Colonic mucosa (tissue), 4 donors: ENCODE measurements at places on chromosomes 16 and 17. TPM values are rescaled to one million over a fixed set of nuclear protein-coding genes. Genes with fewer than 3 reads are reported as not detected.

The KRTAP4-3 gene
- not detected for total RNA-seq

GRCh38 chr16:85611444-85612190 is 1.5 kb upstream of the GSE1 start:
- no peaks in the 10 kb centered on the region for H3K27me3 ChIP-seq
- peak overlapping the region; percentile 77 for H3K4me3 ChIP-seq
- peak; percentile 81 for DNase-seq
- no peaks in the 10 kb centered on the region for H3K36me3 ChIP-seq
- peak overlapping the region; percentile 94 for H3K27ac ChIP-seq

- no peaks in the 10 kb centered on the region for H3K27me3 ChIP-seq
- H3K36me3 ChIP-seq, result no peaks in the 10 kb centered on the region
- H3K27ac ChIP-seq, result no peak overlapping the region
- no peak overlapping the region for H3K4me3 ChIP-seq
- DNase-seq, result no peak
- H3K4me1 ChIP-seq, result no peaks in the 10 kb centered on the region
Measured at GRCh38 chr17:49631496-49631895, 46.4 kb downstream of the SPOP start.

DNA sequence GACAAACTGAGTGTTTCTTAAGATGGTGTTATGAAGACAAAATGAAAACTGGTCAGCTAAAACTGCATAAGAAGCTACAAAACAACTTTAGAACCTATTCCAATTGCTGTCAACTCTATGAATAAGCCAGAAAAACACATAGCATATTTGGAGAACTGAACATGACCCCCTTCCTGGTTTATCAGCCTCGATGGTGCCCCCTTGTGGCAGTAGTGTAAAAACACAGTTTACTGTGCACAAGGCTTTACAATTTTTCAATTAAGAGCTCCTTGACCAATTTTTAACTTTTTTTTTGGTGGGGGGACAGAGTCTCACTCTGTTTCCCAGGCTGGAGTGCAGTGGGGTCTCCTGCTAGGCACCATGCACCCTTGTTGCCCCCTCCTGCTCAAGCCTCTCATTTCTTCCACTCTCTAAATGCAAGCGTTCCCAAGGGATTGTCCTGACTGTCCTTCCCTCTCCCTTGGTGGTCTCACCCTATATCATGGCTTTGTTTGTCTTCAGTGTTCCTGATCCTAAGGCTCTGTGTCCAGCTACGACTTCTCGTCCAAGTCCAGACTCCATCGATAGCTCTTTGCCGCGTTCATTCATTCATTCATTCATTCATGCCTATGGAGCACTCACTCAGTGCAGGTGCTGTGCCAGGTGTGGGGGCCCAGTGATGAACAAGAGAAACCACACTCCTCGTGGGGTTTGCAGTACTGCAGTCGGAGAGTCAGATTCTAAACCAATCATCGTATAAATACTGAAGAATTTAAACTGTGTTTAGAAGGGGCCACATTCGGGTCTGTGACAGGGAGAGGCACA is 7.5 kb downstream of the EIF1 start:
- H3K4me3 ChIP-seq, result no peak overlapping the region
- peak; percentile 74 for DNase-seq
- H3K27me3 ChIP-seq, result no peaks in the 10 kb centered on the region
- no peaks in the 10 kb centered on the region for H3K4me1 ChIP-seq

The IL32 gene
- 256 TPM for total RNA-seq

DNA sequence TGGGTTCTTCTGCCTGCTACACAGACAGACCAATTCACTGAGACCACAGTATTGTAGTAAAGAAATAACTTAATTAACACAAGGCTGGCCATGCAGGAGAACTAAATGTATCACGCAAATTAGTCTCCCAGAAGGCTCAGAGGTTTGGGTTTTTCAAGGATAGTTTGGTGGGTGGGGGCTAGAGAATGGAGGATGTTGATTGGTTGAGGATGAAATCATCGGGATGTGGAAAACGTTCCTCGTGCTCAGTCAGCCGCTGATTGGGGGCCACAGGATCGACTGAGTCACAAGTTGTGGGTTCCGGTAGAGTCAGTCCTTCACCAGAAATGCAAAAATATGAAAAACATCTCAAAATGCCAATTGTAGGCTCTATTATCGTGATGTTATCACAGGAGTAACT is 18.7 kb downstream of the RHOT1 start:
- no peaks in the 10 kb centered on the region for H3K4me1 ChIP-seq
- no peak overlapping the region for H3K27ac ChIP-seq
- H3K36me3 ChIP-seq, result no peaks in the 10 kb centered on the region
- H3K4me3 ChIP-seq, result no peak overlapping the region

The RPA1 gene
- total RNA-seq, result 63.4 TPM

The C16orf54 gene
- 1.7 TPM for total RNA-seq

- no peaks in the 10 kb centered on the region for H3K36me3 ChIP-seq
- no peaks in the 10 kb centered on the region for H3K4me1 ChIP-seq
- no peaks in the 10 kb centered on the region for H3K27me3 ChIP-seq
- no peak overlapping the region for H3K27ac ChIP-seq
- H3K4me3 ChIP-seq, result no peak overlapping the region
Measured at GRCh38 chr16:31005350-31006085, 4.9 kb downstream of the STX1B start.

The TMIGD1 gene
- total RNA-seq, result 107 TPM

DNA sequence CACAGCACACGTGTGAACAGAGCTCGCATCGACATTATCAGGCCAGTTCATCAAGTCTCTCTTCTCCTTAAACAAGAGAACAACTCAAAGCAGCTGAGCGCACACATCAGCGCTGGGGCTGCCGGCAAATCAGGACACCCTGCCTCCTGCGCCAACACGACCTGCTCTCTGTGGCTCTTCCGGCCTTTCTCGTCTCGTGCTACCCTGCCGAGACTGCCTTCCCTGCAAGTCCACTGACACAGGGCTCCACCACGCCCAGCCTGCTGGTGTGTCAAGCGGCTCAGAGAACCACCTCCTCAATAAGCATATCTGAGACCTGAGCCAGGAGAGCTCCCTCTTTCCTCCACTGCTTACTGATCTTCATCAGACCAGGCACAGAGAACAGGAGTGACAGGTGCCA is 96.9 kb downstream of the ZNF778 start:
- no peak overlapping the region for H3K4me3 ChIP-seq
- H3K27ac ChIP-seq, result no peak overlapping the region
- H3K27me3 ChIP-seq, result no peaks in the 10 kb centered on the region
- no peak for DNase-seq
- H3K4me1 ChIP-seq, result peaks cover 30% of the 10 kb centered on the region

DNA sequence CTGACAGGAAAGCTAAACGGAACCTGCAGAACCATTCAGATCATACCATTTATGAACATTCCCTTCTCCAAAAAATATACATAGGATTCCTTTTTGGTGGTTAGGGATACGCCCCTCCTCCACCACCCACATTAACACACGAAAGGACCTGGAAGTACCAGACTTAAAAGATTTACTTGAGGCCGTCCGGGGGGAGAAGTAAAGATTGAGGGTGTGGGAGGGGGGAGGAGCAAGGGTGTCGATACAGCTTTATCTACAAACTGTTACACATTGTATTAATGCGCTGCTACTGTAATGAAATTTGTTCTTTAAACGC is 537 bp downstream of the PALB2 start:
- no peaks in the 10 kb centered on the region for H3K27me3 ChIP-seq
- DNase-seq, result peak; percentile 20
- peaks cover 3% of the 10 kb centered on the region for H3K4me1 ChIP-seq
- no peaks in the 10 kb centered on the region for H3K36me3 ChIP-seq
- no peak overlapping the region for H3K27ac ChIP-seq

GRCh38 chr16:52912565-52913173 is 140.0 kb downstream of the CHD9NB start:
- DNase-seq, result peak; percentile 81
- no peaks in the 10 kb centered on the region for H3K4me1 ChIP-seq
- H3K4me3 ChIP-seq, result no peak overlapping the region
- no peaks in the 10 kb centered on the region for H3K27me3 ChIP-seq
- H3K27ac ChIP-seq, result no peak overlapping the region
- H3K36me3 ChIP-seq, result no peaks in the 10 kb centered on the region

- H3K27me3 ChIP-seq, result no peaks in the 10 kb centered on the region
- no peak for DNase-seq
- H3K36me3 ChIP-seq, result no peaks in the 10 kb centered on the region
Measured at GRCh38 chr16:61885343-61885742, 150.9 kb downstream of the CDH8 start.

The RAB11FIP4 gene
- total RNA-seq, result 41.5 TPM

- H3K27me3 ChIP-seq, result no peaks in the 10 kb centered on the region
- H3K27ac ChIP-seq, result no peak overlapping the region
- H3K36me3 ChIP-seq, result no peaks in the 10 kb centered on the region
- no peak overlapping the region for H3K4me3 ChIP-seq
Measured at GRCh38 chr16:87254296-87254695, 62.9 kb downstream of the C16orf95 start.

DNA sequence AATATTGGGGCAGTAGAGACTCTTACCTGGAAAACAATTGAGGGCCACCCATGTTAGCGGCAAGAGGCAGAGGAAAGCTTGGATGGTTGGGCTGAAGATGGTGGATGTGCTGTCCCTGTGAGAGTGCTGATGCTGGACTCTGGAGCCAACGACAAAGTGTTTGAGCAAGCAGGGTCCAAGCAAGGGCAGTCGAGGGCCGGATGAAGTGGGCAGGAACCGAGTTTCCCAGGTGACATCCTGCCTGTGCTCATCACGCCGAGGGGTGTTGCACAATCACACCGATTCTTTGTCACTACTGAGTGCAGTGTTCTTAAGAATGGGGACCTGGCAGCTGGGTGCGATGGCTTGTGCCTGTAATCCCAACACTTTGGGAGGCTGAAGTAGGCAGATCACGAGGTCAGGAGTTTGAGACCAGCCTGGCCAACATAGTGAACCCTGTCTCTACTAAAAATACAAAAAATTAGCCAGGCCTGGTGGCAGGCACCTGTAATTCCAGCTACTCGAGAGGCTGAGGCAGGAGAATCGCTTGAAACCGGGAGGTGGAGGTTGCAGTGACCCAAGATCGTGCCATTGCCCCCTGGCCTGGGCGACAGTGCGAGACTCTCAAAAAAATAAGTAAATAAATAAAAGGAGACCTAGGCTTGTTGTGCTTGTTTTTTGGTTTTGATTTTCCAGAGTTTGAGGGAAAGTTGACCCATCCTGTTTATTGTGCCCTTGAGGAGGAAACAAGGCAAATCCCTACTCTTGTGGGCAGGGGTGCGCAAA is 6.1 kb downstream of the PYCARD start:
- no peak for DNase-seq
- no peaks in the 10 kb centered on the region for H3K27me3 ChIP-seq
- peaks cover 13% of the 10 kb centered on the region for H3K4me1 ChIP-seq
- H3K36me3 ChIP-seq, result peaks cover 7% of the 10 kb centered on the region
- H3K27ac ChIP-seq, result no peak overlapping the region
- no peak overlapping the region for H3K4me3 ChIP-seq

- no peak for DNase-seq
- no peaks in the 10 kb centered on the region for H3K36me3 ChIP-seq
- H3K27ac ChIP-seq, result no peak overlapping the region
- H3K4me1 ChIP-seq, result no peaks in the 10 kb centered on the region
- peaks cover 12% of the 10 kb centered on the region for H3K27me3 ChIP-seq
- no peak overlapping the region for H3K4me3 ChIP-seq
Measured at GRCh38 chr17:44361292-44362260, 2.1 kb downstream of the FAM171A2 start.
